ENCODE measurements at places on chromosomes 12 and 14.

DNA sequence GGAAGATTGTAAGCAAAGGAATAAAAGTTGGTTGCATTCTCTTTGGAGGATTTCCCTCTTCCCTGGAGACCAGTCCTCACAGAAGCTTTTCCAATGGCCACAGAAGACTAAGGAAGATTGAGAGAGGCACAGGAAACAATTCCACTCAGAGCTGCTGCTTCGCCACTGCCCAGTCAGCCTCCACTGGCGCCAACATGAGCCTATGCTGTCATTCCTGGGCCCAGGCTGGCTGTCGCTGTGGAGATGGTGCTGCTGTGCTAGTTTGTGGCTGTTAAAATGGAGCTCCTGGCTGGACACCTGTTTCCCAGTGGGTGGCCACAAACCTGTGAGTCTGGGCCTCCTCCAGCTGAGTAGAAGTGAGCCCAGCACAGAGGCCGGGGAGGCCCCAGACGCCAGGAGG, 6.6 kb downstream of the P2RX7 start:
- DNase-seq: no peak

GRCh38 chr12:122366685-122367475, 55.6 kb downstream of the CLIP1 start:
- no peak for DNase-seq

GRCh38 chr12:94149119-94149780, 873 bp downstream of the PLXNC1 start:
- DNase-seq: peak; percentile 47

GRCh38 chr14:24116128-24116814, 1.5 kb upstream of the NRL start:
- DNase-seq: no peak

DNA sequence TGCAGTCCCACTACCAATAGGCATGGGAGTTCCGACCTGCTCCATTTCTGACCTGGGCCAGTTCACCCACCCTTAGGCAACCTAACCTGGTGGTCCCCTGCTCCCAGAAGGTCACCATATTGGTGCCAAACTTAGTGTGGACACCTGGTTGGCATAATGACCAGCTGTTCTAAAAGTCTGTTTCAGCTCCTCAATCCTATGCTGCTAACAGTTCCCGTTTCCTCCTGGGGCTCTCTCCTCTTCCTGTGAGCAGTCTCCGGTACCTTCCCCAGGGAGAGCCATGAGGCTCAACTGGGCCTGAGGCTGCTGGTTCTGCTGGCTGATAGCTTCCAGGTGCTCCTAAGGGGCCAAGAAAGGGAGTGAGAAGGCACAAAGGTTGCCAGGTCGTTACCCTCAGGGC, 15.9 kb upstream of the BLTP3B start:
- DNase-seq: no peak

- DNase-seq: no peak
These were observed 74.6 kb downstream of the MED13L start for GRCh38 chr12:116202940-116203339.

All from D721Med (cell line).